ENCODE measurements at places on chromosomes 4 and X.

- DNase-seq, result no peak
Observed at GRCh38 chr4:53861856-53862610, 202.4 kb downstream of the CHIC2 start.

DNA sequence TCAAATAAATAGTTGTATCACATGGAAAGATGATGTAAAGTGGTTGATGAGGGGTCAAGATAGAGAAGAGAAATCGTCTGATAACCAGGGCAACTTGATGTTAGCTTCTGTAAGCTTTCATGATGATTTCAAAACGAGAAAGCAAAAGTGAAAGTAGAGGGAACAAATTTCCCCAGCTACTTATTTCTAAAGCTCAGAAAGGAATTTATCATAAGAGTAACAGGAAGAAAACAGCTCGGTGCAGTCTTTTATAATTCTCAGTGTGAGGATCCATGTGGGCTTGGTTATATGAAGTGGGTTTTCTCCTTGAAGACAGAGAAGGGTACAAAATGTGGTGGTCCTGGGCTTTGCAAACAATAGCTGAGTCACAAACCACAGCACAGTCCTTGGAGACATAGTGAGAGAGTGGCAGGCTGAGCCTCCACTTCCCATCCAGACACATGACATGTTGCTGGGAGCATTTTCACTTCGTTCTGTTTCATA, 32.1 kb upstream of the GLRA2 start:
- no peak for DNase-seq

DNA sequence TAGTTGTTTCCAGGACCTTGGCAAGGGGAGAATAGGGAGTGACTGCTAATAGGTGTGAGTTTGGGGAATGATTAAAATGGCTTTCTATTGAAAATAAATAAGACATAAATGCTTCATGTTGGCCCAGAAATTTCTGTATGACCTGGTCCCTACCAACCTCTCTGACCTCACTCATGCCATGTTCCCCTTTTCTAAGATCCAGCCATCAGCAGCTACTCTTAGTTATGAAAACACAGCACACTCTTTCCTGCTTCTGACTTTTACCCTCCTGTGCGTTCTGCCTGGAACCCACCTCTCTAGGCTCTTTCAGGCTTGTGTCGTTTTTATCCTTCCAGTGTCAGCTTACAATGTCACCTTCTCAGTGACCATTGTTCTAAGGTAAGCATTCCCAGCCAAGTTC, 14.8 kb upstream of the CXCL5 start:
- no peak for DNase-seq

DNA sequence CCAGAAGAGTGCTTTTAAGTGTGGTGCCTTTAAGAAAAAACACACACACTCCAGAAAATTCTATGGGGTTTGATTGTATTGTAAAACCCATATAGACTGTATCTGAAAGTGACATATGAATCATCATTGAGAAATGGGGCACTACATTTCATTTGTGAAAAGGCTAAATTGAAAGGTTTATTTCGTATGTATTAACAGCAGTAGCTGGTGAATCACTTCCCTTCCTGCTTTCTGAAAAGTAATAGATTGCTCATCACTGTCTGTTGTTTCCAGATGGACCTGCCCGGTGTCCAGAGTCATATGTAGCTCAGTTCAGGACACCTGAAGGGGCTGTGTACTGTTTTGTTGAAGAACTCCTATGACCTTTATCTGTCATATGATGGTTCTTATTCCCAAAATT, 28.1 kb upstream of the HPRT1 start:
- no peak for DNase-seq

GRCh38 chr4:150308824-150309472, 230.7 kb downstream of the DCLK2 start:
- DNase-seq, result no peak

GRCh38 chr4:169222761-169223160, 48.0 kb downstream of the SH3RF1 start:
- DNase-seq, result no peak

DNA sequence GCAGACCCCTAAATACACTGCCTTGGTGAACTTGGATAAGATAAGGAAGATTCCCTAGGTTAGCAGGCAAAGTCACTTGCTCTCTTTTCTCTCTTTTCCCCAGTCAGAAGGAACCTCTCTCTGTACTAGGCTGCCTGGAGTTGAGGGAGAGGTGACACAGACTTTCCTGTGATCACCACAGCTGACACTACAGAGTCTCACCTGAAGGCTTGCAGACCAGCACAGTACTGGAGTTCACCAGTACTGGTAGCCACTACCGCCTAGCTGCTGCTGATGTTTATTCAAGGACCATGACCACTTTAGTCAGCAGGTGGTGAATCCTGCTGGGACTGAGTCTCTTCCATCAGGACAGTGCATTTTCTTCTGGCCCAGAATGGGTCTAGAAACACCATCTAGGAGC, 63.3 kb downstream of the PTPN13 start:
- no peak for DNase-seq

DNA sequence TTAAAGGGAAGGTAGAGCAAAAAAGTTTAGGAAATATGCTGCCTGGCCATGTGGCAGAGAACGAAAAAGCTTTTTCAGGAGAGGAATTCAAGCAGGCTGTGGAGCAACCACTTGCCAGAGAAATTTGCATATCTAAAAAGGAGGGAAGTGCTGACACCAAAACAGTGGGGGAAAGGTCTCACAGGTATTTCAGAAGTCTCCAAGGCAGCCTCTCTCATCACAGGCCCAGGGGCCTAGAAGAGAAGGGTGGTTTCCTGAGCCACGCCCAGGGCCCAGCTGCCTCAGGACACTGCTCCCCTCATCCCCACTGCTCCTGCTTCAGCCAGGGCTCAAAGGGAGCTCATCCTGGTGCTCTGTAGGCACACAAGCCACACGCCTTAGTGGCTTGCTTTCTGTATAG, 29.9 kb upstream of the STS start:
- DNase-seq, result no peak

GRCh38 chr4:2045518-2045951, 13.6 kb upstream of the NAT8L start:
- no peak for DNase-seq
